GM12892 (cell line): ENCODE measurements at places on chromosomes 13 and 19.

DNA sequence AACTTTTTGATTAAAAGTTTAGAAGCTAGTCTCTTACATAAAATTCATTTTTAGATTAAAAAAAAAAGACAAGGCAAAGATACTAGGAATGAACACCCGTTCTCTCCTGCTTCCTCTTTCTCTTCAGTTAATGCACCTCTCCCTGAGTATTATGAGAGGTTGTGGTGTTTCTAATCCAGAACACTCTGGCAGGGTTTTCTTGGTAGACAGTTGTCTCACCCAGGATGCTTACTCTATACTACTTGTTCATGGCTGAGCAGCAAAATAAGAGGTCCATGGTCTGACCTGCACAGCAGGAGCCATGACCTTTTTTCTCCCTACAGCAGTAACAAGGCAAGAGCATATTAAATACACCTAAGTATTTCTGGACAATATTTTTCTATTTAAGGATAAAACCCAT is 62.0 kb downstream of the MICU2 start:
- DNase-seq, result no peak

DNA sequence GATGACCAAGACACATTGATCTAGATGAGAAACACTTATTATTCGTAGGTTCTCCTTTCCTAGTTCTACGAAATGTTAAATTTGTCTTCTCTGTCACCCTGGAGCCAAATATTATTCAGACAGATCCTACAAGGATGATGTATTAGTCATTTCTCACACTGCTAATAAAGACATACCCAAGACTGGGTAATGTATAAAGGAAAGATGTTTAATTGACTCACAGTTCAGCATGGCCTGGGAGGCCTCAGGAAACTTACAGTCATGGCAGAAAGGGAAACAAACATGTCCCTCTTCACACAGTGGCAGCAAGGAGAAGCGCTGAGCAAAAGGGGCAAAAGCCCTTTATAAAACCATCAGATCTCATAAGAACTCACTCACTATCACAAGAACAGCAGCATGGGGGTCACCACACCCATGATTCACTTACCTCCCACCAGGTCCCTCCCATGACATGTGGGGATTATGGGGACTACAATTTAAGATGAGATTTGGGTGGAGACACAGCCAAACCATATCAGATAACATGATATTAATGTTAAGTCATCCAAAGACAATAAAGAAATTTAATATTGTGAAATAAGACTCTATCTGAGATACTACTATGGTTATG is 1248.8 kb upstream of the SLC10A2 start:
- DNase-seq, result no peak

DNA sequence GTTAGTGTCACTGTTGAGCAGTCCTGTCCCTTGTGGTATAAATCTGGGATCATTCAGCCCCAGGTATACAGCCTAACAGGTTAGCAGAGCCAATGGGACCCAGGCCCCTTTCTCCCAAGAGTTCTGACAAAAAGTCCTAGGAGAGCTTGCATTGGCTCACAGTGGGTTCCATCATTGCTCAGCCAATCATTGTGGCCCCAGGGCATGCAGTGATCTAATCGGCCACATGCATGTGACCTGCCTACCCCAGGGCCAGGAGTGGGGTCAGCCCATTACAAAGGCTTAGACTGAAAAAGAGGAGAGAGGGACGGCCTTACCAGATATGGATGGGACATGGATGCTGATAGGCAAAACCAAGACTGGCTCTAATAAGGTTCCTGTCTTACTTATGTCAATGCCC is 41.1 kb downstream of the SPTBN4 start:
- no peak for DNase-seq

GRCh38 chr13:72726726-72727416 is 558 bp downstream of the MZT1 start:
- peak; percentile 22 for DNase-seq

GRCh38 chr13:76799696-76800095 is 86.5 kb downstream of the KCTD12 start:
- no peak for DNase-seq

GRCh38 chr19:37905946-37906868 is at the start of gene WDR87:
Gene WDR87, minus strand, starts transcription at chr19:37906594. Its CDS starts 8,355 bp downstream, at chr19:37898239.
- DNase-seq, result peak; percentile 48

DNA sequence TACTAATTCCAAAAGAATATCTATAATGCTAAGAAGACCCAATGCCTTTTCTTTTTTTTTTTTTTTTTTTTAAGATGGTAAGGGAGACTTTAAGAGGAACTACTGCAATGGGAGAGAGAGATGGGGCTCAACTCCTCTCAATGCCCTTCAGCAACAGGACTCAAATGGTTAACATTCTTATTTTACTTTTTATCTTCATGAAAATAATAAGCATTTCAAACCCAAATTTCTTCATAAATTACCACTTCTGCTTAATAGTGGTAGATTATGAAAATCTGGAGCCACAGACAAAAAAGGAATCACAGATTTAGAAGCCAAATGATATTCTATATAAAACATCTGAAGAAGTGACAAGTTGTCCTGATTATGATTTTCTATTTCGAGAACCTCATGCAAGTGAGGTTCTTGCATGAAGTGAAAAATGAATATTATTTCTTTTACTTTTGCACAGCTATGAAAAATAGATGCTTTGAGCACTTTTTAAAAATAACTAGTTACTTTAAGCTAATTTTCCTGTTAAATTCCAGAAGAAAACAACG is 74.2 kb downstream of the SERP2 start:
- no peak for DNase-seq

GRCh38 chr19:30857388-30857787 is 485.2 kb downstream of the ZNF536 start:
- no peak for DNase-seq

GRCh38 chr13:30679483-30680330 is 55.6 kb upstream of the ALOX5AP start:
- no peak for DNase-seq

- peak; percentile 72 for DNase-seq
Observed at GRCh38 chr19:38736413-38737280, 7.6 kb downstream of the CAPN12 start.

DNA sequence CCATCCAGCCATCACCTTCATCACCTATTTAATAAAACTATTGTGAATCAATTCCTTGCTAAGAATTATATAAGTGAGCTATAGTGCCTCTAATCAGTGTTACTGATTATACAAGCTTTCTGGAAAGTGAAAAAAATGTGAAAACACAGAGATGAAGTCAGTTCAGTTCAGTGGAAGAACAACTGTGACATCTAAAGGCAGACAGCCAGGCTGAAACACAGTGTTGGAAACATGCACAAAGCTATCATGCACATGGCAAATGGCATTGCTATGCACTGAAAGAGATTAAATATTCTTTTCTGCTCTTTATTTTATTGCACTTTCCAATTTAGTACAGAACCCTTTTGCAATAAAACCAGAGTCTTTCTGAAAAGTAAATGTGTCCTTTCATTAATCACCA is 294.0 kb downstream of the RBM26 start:
- no peak for DNase-seq

DNA sequence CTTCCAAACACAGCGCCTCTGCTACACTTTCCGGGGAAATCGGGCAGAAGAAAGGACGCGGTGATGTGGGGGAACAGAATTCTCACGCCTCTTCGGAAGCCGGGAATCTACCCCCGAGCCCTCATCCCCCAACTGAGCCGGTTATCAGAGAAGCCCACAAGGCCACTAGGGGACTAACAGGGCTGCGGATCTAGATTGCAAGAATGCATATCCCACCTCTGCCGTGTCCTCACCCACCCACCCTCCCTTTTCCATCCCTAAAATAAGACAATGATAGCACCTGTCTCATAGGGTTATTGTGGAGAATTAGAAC is 1.1 kb downstream of the IGFLR1 start:
- no peak for DNase-seq

- no peak for DNase-seq
Observed at GRCh38 chr19:16637535-16637934, 9.5 kb upstream of the MED26 start.

DNA sequence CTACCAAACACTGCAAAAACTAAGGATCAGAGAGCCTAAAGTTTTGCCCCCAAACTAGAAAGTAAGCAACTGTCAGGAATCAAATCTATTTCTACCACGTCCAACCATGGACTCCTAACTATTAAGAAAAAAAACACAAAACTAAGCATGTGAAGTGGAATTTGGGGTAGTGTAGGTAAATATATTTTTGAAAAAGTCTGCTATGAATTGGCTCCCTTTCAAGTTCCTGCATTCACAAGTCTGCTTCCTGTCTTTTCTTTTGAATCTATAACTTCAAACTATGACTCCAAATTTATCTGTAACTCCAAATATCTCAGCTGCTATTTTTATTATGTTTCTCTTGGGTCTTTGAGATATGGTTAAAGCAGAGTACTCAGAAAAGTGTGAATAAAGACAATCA is 47.0 kb downstream of the PCDH9 start:
- DNase-seq, result no peak

- DNase-seq, result no peak
Observed at GRCh38 chr19:18379803-18380747, 5.9 kb upstream of the GDF15 start.

- DNase-seq, result no peak
Observed at GRCh38 chr19:30668521-30669155, 296.5 kb downstream of the ZNF536 start.

DNA sequence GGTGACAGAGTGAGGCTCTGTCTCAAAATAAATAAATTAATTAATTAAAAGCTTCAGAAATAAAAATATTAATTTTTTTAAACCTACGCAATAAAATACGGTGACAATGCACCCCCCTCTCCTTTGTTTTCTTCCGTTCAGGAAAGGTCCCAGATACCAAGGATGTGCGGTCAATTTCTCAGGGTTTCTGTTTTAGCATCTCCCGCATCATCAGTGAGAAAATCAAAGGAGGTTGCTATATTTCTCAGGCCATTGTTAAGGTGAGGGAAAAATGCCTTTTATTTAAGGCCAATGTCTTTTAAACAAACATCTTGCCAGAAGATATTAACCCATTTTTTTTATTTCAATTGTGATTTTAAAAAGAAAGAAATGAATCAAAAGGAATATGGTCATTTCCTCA is 111.7 kb downstream of the INSR start:
- no peak for DNase-seq

DNA sequence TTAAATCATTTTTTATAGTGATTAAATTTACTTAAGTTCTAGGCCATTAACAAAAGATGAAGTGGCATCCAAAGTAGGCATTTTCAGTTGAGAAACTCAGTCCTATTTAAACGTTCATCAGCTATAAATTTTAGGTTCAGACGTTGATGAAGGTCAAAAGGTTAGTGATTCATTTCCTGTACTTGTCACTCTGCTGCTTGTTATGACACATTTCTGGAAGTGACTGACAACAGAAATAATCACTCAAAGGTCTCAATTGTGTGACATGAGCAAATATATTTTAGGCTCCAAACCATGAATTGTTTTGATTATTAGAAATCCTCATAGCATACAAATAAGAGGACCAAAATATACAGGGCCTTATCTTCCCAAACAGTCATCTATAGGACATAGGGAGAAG is 10.3 kb upstream of the EDNRB start:
- no peak for DNase-seq

- DNase-seq, result no peak
Observed at GRCh38 chr13:42392716-42393572, 121.0 kb downstream of the AKAP11 start.

DNA sequence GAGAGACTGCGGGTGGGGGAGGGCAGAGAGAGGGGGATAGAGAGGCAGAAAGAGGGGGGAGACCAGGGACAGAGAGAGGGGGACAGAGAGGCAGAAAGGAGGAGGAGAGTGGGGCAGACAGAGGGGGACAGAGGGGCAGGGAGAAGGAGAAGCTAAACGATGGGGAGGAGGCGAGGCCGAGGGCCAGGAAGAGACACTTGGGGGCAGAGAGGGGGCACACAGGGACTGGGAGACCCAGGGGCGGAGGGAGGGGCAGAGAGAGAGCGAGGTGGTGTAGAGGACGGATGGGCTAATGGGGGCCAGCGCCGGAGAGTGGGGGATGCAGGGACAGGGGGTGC is 666 bp downstream of the MEIS3 start:
- DNase-seq, result no peak

GRCh38 chr19:19610376-19611202 is 7.9 kb downstream of the PBX4 start:
- no peak for DNase-seq
